ENCODE measurements at places on chromosomes 5 and 9.

DNA sequence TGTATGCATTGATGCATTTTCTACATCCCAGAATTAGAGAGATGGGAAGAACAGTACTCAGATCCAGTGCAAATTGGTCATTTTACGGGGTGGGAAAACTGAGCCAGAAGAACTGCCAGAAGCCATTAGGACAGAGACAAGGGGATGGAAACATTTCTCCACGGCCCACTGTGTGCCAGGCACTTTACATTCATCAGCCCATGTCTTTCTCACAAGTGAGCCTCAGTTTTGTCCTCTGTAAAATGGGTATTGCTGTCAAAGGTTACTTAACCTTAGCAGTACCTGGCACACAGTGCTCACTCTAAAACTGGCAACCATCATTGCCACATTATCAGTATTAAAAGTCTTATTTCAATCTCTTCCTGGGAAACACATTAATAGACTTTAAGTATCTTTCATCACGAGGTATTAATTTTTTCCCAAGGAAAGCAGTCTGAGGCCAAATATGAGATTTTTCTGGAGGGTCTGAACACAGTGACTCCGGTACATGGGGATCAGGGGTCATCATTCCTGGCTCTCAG, 5.2 kb downstream of the DUSP1 start:
- no peak for DNase-seq

- no peak for DNase-seq
Measured at GRCh38 chr5:112312295-112313275, 106.5 kb downstream of the EPB41L4A start.

DNA sequence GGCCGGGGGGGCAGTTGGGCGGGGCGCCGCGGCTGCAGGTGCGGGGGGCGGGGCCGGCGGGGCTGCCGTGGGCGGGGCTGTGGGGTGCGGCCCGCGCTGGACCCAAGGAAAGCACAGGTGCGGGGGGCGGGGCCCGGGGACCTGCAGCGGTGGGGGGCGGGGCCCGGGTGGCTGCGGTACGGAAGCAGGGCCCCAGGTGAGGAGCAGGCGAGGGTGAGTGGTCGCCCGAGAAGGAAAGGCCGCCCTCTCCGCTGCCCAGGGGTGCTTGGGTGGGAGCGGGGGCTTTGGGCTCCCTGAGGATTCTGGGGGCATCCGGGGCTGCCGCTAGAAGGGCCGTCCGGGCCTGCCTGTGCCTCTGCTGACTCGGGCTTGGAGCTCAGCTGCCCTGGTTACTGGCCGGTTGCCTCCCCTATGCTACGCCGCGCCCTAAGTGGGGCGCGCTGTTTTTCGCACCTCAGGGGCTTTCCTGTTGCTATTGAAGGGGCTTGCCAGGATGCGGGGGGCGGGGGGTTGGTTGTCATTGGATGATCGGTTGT, 767 bp downstream of the RALGPS1 start:
- DNase-seq = no peak

DNA sequence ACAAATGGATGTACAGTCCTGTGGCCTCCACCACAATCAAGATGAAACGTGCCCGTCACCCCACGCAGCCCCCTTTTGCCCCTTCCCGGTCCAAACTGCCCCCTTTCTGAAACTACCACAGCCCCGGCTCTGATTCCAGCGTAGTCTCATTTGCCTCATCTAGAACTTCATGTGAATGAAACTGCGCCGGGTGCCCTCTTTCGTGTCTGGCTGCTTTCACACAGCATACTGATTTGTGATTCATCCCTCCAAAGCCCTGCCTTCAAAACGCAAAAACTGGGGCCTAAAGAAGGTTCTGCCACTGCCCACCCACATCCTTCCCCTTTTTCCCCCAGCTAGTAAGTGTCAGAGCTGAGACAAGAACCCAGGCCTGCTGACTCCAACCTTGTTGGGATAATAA, 31.5 kb upstream of the NCS1 start:
- DNase-seq = no peak
